ENCODE measurements at places on chromosomes 6 and 20. TPM values are rescaled to one million over a fixed set of nuclear protein-coding genes. Genes with fewer than 3 reads are reported as not detected.

DNA sequence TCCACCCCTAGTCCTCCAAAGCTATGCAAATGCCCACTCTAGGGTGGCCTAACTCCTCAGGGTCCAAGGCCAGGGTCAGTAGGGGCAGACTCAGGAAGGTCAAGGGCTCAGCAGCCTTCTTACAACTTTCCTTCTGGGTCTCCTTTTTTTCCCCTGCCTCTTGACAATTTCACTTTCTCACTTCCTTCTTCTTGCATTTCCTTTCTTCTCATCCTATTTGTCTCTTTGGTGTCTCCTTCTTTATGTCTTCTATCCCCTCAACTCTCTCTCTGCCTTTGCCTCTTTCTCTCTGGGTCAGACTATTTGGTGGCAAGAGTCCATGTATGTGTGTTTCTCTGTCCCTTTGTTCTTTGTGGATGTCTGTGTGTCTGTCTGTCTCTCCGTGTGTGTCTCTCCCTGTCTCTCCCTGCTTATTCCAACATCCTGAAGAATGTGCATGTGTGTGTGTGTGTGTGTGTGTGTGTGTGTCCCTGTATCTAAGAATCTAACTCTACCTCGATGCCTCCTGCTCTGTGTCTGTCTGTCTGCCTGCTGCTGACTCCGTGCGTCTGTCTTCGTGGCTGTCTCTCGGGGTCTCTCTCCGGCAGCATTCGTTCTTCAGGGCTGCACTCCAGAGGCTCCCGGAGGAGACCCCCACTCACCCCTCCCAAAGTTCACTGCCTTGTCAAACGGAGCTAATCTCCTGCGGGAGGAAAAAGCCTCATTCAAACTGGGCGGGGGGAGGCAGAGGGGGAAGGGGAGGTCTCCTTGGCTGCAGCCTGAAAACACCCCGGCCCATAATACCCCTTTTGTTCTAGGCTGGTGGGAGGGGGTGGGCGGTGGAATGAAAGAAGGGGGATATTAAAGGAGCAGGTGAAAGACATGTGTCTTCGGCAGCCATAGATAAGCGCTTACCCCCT, 51.7 kb upstream of the FOXP4 start:
- peak; percentile 31 for DNase-seq

DNA sequence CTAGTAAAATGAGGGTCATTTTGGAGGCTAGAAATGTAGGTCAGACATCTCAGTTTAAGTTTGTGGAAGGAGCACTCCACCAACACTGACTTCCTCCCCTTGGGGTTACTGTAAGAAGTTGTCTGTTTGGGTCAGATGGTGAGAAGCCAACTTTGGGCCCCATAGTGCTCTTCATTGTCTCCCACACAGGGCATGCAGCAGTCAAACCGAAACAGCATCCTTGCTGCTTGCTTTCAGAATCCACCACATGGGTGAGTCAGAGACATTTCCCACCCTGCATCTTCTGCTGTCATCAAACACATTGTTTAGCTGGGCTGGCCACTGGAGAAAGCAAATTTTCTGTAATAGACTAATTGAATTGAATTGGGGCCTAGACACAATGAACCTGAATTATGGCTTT, 16.8 kb downstream of the IL17F start:
- no peak for DNase-seq

DNA sequence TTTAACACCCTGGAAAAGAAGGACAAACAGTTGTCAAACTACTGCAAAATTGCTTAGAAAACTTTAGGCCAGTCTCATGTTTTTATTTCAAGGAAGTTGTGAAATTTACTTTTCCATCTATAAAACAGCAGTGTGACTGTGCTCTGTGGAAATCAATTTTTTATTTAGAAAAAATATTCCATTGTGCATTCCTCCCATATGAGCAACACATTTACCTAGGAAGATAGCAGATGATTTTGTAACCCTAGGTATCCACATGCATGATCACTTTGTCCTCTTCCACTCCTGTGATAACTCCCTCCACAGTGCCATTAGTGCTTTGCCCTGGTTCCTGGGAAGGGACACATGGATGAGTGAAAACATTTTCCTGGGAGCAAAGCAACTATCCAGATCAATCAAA, 70.0 kb upstream of the SHLD1 start:
- no peak for DNase-seq

Gene MYLK2
- not detected for total RNA-seq

- no peak for DNase-seq
Measured at GRCh38 chr20:38920851-38921250, 5.4 kb upstream of the FAM83D start.

Gene PGC
- not detected for total RNA-seq

DNA sequence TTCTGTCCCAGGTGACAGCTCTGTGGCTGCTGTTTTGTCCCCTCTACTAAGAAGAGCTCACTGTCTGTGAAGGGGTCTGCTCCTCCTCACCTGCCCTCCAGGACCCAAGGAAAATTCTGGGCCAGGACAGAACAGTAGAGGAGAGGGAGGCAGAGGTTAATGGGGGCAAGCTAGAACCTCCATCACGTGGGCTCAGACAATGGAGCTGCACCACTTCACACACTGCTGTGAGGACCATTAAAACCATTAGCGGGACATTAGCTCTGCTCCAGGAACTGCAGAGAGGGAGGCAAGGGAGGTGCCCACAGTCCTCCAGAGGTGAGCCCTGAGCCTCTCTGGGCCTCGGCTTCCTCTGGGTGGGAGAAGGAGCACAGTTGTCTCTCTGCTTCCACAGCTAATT, 78.4 kb downstream of the NOL4L start:
- peak; percentile 54 for DNase-seq

DNA sequence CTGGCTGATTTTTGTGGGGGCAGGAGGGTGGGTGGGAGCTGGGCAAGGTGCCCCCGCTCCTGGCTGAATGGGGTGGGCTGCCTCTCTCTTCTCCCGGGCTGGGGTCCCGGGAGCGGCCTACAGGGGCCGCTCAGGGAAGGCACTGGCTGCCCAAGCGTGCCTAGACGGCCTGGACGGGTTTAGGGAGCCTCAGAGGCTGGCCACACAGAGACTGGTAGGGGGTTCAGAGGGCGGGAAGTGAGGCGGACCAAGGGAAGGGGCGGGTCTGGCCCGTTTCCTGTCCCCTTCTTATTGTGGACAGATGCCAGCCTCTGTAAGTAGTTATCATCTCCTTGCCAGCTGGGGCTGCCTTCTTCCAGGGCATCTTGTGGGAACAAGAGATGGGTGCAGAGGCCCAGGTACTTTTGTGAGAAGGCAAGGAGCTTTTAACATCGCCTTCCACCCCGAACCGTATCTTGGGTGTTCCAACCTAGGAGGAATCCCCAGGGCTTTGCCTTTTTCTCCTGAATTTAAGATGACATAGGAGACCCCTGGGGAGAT, 437 bp downstream of the CD40 start:
- DNase-seq = peak; percentile 81

GRCh38 chr6:52435345-52435744, 15.2 kb downstream of the EFHC1 start:
- no peak for DNase-seq

Gene RPP21
- total RNA-seq = 79.3 TPM

DNA sequence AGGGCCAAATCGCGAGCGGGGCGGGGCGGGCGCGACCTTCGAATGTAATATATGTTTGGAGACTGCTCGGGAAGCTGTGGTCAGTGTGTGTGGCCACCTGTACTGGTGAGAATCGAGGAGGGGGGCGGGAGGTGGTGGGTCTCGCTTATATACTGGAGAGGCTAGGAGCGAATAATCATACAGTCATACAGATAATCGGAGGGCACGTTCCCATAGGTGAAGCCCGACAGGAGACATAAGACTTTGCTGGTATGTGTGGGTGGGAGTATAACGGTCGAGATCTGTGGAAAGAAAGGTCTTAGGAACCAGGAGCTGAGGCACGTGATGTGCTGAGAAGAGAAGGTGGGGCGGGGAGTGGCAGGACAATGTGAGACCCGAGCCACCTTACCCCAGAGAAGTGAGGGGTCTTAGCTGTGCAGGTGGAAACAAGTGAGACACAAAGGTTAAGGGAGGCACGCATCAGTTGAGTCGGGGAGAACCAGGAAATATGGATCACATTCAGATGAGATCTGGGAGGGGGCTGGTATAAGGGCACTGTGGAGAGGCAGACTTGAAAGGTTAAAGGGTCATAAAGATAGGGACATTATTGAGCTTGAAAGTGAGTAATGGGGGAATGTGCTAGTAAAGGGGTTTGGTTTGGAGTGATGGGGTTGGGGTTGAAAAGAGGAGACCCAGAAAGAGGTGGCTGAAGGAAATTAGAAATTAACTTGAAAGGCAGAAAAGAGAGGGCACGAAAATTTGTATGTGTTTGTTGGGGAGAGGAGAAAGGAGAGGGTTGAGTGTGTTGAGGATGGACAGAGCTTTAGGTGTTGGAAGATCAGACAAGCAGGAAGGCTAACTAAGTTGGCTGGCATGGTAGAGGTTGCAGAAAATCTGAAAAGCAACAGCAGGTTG, 589 bp downstream of the RNF5 start:
- DNase-seq = peak; percentile 24

GRCh38 chr20:54195483-54196472, 12.1 kb upstream of the PFDN4 start:
- no peak for DNase-seq
